Stimulated activated CD8-positive, alpha-beta memory T cell treated with anti-CD3 and anti-CD28 coated beads, Interleukin-4, amount 100 ng/mL, for 1 hour (primary cell): ENCODE measurements at places on chromosomes 13 and 19.

GRCh38 chr19:12574036-12574435 is 22.8 kb upstream of the ZNF564 start:
- no peak for DNase-seq

GRCh38 chr13:66483712-66484111 is 746.4 kb downstream of the PCDH9 start:
- no peak for DNase-seq

DNA sequence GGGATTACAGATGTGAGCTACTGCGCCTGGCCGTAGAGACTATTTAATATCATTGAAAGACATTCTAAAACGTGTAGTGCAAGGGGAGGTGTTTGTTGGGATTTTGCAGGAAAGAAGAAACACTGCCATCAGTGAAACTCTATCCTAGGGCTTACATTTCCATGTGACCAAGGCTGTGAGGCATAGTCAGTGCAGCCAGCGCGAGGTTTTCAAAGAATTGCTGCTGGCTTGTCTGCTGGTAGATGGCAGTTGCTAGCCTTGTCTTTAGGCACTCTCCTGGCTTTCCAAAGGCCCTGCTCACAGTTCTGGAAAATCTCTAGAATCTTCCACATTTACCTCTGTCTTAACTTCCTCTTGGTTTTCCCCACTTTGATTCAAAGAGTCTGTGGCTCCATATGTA is 77.5 kb downstream of the GPC6 start:
- DNase-seq = no peak

- DNase-seq = no peak
Measured at GRCh38 chr13:33308863-33309262, 23.3 kb upstream of the STARD13 start.

DNA sequence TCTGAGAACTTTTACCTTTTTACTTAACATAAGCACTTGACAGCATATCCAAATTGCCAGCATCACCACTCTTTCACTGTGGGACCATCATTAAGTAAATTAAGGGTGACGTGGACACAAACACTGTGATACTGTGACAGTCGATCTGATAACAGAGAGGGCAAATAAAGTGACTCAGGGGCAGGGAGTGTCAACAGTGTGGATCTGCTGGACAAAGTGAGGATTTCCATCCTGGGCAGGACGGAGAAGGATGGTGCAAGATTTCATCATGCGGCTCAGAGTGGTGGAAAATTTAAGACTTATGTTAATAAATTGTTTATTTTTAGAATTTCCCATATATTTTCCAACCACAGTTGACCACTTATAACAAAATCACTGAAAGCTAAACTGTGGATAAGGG is 60.0 kb upstream of the WDFY2 start:
- DNase-seq = no peak

- peak; percentile 64 for DNase-seq
Measured at GRCh38 chr19:13093407-13094105, 9.1 kb downstream of the LYL1 start.
